ENCODE measurements at places on chromosomes 4 and X. TPM values are rescaled to one million over a fixed set of nuclear protein-coding genes. Genes with fewer than 3 reads are reported as not detected.

The HPSE gene
- 17.4 TPM for total RNA-seq

The KIF4A gene
- 0.50 TPM for total RNA-seq

The ODAPH gene
- not detected for total RNA-seq

The C4orf51 gene
- not detected for total RNA-seq

The F9 gene
- total RNA-seq = not detected

The BMP15 gene
- total RNA-seq = not detected
